Kidney (tissue), 22 donors: ENCODE measurements at places on chromosomes 12 and 14. TPM values are rescaled to one million over a fixed set of nuclear protein-coding genes. Genes with fewer than 3 reads are reported as not detected.

OLR1 gene
- 11.5 TPM for polyA plus RNA-seq

CELA1 gene
- not detected for polyA plus RNA-seq

AKAP6 gene
- polyA plus RNA-seq: 0.92 TPM

SMIM41 gene
- polyA plus RNA-seq: not detected

ATXN2 gene
- 27.1 TPM for polyA plus RNA-seq

RAD9B gene
- polyA plus RNA-seq: 0.17 TPM

SLC4A8 gene
- 3.4 TPM for polyA plus RNA-seq

STRAP gene
- polyA plus RNA-seq: 99.1 TPM

- no peak for DNase-seq
These were observed 785 bp upstream of the NIN start for GRCh38 chr14:50831726-50832168.

- peak; percentile 73 for DNase-seq
These were observed 73.2 kb downstream of the SUSD6 start for GRCh38 chr14:69684461-69685217.

GRCh38 chr14:54792288-54792687, 110.3 kb downstream of the GCH1 start:
- no peak for DNase-seq

DNA sequence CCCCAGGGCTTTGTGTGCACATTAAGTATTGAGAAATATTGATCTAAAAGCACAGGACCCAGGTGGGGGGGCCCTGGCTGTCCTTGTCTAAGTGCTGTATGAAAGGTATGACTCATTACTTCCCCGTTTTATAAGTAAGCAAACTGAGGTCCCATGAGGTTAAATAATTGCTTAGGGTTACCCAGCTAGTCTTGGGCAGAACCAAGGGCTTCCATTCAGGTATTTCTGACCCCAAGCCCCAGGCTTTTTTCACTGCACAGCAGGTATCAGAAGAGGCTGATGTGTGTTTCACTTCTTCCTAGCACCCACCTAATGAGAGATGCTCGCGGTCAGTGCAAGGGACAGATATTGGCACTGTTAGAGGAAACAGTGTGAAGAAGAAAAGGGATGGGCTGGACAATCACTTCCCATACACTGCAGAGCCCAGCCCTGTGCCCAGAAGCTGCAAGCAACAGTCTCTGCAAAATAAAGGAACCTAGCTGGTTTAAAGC, 4.7 kb upstream of the TC2N start:
- DNase-seq: no peak

- DNase-seq: no peak
These were observed 22.5 kb upstream of the BICD1 start for GRCh38 chr12:32084017-32084688.

DNA sequence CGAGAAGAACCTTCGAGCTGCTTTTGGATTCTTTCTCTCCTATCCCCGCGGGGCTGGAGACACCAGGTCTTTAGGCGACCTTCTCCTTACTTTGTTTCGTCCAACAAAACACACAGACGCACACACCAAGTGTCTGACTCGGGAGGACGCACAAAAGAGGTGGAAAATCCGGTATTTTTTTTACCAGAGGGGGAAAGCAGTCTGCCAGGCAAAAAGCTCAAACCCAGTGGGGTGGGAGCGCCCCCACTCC, 2.1 kb downstream of the SIX4 start:
- no peak for DNase-seq

GRCh38 chr12:94560431-94561221, 89.7 kb downstream of the TMCC3 start:
- DNase-seq: no peak

DNA sequence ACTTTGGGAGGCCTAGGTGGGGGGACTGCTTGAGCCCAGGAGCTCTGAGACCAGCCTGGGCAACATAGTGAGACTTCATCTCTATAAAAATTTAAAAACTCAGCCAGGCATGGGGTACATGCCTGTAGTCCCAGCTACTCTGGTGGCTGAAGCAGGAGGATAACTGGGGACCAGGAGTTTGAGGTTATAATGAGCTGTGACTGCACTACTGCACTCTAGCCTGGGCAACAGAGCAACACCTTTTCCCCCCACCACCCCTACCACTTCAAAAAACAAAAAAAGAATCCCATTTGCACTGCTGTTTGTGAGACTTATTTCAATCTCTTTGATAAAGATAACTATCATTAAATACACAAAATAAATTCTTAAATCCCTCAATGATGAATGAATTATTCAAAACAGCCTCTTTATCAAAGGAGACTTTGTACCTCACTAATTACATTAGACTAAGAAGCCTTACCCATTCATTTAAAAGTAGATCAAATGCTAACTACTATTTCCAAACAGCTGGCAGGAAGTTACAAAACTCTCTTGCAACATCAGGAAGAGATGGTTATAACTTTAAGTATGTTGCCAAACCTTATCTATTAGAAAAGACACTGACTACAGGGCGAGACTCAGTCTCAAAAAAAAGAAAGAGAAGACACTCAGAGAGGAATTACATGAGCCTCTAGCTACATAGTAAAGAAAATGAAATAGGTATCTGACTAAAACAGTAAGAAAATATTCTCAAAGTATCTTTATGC, 14.7 kb downstream of the BLTP3B start:
- DNase-seq: no peak

- DNase-seq: no peak
These were observed 5.5 kb downstream of the DNAH10 start for GRCh38 chr12:123767613-123768012.

DNA sequence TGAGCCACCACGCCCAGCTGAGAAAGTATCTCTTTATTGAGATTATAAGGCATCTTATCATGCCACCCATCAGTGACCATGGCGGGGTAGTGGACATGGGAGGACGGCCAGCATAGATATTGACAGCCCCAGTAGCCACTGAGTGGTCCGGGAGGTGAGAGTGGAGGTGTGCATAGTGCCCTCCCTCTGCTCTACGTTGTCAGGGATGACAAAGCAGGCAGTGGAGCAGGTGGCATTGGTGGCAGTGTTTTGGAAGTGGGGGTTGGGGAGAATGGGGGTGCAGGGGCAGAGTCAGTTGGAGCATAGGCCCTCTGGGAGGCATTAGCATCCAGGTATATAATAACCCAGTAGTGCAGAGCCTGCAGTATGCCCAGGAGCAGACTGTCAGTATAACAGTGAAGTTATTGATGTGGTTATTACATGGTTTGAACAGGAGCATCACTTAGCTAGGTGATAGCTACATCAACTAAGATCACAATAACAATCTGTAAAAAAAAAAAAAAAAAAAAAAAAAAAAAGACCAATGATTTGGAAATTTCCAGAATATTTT, 41.1 kb downstream of the GNG2 start:
- DNase-seq: no peak

GRCh38 chr14:75449696-75450095, 21.9 kb downstream of the JDP2 start:
- DNase-seq: no peak

- DNase-seq: no peak
These were observed 202.0 kb downstream of the TMEM132C start for GRCh38 chr12:128468926-128469325.

- DNase-seq: no peak
These were observed 108.7 kb downstream of the SYT10 start for GRCh38 chr12:33330940-33331339.

- DNase-seq: peak; percentile 39
These were observed 25.2 kb downstream of the LTBP2 start for GRCh38 chr14:74586681-74587362.

GRCh38 chr14:54881761-54882401, 20.7 kb downstream of the GCH1 start:
- peak; percentile 43 for DNase-seq

DNA sequence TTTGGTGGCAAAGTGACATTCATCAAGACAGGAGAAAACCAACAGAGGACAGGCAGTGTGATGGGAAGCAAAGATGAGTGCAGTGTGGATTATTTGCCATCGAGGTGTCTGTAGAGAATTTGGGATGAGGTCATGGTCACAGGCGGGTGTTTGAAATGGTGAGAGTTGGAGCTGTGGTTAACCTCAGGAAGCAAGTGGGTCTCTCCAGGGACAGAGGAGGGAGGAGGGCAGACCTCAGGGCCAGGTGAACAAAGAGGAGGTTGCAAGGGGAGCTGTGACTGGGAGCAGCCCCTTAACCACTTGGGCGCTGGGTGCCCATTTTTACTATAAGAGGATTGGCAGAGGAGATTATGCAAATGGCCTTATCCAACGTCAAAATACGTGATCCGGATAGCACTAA, 7.0 kb downstream of the FZD10 start:
- DNase-seq: peak; percentile 20

DNA sequence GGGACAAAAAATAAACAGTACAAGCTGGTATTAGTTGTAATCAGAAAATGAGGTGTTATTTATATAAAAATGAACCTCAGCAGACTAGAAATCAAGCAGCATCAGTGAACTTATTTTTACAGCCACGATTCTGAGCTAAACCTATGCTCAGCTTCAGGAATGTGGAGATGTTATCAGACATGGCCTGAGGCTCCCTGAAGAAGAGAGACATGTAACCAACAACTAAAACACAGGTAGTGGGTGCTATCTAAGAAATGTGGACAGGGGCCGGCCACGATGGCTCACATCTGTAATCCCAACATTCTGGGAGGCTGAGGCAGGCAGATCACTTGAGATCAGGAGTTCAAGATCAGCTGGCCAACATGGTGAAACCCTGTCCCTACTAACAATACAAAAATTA, 534.3 kb downstream of the VRK1 start:
- DNase-seq: no peak

DNA sequence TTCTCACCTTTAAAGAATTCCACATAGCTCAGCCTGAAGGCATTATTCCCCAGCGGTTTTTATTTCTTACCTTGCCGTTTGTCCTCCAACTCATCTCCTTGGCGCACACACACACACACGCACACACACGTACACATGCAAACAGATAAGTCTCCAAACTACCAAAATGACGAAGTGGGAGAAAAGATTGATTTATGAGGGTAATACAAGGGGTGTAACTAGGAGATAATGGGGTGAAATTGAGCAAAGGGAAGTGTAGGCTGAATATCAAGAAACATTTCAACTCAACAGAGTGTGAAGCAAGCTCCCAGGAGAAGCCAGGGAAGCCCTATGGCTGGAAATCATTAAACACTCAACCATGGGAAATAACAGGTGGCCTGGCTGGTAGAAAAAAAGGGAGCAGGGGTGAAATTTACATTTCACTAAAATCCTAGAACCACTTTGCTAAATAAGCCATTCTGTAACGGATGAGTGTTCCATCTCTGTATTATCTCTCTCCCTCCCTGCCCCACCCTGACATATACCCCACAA, 41.0 kb downstream of the GRIN2B start:
- peak; percentile 24 for DNase-seq
